Muscle of back (tissue), 13 donors: ENCODE measurements at places on chromosomes 12 and 14.

DNA sequence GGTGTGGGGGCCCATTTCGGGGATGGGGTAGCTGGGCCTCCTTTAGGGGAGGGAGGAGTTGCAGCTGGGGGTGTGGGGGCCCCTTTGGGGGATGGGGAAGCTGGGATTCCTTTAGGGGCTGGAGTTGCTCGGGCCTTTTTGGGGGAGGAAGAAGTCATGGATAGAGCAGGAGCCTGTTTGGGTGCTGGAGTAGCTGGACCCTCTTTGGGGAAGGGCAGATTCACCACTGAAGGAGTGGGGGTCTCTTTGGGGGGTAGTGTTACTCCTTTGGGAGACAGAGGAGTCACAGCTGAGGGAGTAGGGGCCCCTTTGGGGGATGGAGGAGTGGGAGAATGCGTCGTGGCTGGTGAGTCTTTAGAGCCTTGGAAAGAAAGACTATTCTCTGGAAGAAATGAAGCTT lies 6.5 kb downstream of the NACA start:
- DNase-seq, result no peak

- no peak for DNase-seq
These were observed 7.3 kb downstream of the KITLG start for GRCh38 chr12:88572781-88573549.

DNA sequence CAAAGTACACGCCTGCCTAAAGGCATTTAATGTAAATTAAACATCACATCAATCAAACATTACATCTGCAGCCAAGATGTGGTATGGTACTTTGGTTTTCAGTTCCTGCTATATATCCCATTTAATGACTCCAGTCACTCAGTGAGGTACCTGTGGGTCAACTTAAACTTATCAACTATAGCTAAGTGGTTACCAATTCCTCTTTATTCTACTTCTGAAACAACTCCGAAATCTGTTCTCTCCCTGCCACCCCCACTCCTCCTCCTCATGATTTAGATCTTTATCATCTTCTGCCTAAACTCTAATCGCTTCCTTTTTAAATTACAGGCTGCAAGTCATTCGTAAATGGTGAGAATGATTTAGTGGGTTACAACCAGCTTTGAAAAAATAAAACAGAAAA lies 57.9 kb downstream of the BCL2L14 start:
- DNase-seq, result no peak

DNA sequence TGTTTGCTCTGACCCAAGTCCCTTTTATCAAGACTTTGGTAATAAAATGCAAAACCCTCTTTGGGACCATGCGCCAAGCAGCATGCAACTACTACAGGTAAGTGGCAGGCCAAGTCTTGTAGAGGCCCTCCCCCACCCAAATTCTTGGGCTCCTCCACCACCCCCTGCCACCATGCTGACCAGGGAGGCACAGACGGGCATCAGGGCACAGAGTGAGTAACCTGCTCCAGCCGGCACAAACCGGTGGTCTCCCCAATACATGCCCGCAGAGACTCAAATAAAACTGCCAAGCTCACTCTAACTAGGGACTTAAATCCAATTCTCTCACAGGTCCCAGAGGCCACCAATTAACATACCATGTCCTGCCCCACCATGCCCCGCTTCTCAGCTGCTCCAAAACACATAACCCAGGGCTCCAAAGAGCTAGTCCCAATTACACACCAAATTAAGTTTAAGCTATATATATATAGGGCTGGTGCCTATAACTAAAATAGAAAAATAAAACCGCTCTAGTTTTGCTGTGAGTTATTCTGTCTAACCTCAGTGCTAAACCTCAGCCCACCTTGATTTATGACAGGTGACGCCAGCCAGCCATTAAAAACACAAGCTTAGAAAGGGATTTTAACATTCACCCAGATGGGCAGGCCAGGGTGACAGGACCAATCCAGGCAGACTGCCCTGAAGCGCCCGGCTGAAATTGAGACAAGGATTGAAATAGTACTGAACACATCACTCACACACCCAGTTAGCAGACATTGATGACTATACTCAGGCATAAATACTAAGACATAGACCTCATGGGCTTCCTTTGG lies 81.0 kb downstream of the CLMN start:
- no peak for DNase-seq

DNA sequence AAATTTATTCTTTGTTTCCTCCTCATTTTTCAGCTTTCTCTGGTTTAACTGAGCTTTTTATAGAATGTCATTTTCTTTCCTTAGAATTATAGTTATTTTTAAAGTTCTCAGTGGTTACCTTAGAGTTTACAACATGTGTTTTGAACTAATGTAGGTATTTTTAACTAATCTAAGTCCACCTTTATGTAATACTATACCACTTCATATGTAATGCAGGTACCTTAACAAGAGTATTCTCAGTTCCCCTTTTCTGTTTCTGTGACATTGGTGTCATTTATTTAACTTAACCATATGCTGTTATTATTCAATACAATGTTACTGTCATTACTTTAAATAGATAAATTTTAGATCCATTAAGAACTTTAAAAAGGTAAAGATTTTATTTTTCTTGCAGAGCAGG lies 30.3 kb upstream of the KCNC2 start:
- DNase-seq, result no peak
